ENCODE measurements at places on chromosomes 1 and 21.

- DNase-seq, result no peak
Measured at GRCh38 chr1:30745834-30746208, 11.8 kb downstream of the LAPTM5 start.

GRCh38 chr1:198387587-198387986 lies 152.9 kb downstream of the ATP6V1G3 start:
- no peak for DNase-seq

DNA sequence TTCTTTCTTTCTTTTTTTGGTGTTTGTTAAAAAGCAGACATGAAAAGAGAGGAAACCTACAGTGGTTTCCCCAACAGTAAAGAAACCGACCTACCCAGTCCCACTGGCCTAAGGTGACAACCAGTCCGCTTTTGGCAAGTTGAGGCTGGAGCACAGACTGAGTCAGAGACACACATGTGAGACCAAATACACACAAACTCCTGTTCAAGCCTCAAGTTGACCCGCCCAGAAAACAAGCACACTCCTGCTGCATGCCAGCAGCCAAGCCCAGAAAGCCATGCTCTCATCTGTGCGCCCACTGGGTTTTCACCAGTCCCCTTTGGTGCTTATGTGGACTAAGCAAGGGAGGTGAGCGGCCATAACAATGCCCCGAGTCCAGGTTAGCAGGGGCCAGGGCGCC lies 64.6 kb upstream of the GPR153 start:
- no peak for DNase-seq

DNA sequence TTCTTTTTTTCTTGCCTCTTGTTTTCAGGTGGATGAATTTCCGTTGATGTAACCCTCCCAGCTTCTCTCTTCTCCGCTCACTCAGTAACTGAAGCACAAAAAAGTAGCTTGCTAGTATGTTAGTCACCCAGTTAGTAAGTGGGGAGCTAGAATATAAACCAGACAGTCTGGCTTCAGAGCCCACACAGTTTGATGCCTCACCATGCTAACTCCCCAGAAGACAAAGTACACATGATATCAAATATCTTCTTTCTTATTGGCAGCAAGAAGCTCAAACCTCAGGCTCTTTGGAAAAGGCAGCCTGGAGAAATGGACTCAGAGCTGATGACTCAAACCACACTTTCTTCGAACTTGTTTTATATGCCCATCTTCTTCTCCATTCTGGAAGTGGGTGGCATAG lies 187.5 kb upstream of the PLXNA2 start:
- peak; percentile 76 for DNase-seq

- DNase-seq, result peak; percentile 25
Measured at GRCh38 chr1:6273380-6273891, 12.5 kb upstream of the GPR153 start.

- DNase-seq, result no peak
Measured at GRCh38 chr21:45830221-45830640, 151.3 kb upstream of the COL6A1 start.

DNA sequence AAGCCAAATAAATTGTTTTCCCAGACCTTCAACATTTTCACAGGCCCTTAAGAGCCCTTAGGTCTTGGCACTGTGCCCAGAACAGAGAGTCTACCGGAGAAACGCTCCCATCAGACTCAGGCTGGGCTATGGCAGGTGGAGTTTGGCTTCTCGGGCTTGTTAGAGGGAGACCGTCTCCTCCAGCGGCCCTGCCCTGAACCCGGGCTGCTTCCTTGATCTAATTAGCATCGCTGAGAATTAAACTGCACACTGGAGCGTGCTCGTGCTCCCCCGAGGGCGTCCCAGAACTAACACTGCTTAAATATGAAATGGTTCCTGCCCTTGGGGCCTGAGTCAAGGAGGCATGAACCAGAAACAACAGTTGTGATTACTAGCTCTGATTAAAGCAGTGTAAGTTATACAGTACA lies 634.4 kb downstream of the MATN1 start:
- DNase-seq, result no peak

- no peak for DNase-seq
Measured at GRCh38 chr1:179809506-179810366, 66.6 kb downstream of the FAM163A start.

DNA sequence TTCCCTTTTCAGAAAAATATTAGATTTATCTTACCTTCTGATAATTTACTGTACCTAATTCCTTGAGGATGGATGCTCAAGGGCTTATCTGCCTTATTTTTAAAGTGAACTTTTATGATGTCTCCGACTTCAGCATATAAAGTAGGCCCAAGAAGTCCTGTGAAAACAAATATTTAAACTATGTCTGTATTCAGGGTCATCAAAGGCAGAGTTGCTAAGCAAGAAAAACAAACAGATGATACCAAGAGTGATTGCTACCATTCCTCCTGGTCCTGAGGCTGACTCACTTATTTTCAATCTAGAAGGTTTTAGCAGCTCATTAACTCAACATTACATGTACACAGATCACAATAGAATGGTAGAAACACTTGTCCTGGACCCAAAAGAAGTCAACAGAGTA lies 14.1 kb downstream of the F5 start:
- no peak for DNase-seq

DNA sequence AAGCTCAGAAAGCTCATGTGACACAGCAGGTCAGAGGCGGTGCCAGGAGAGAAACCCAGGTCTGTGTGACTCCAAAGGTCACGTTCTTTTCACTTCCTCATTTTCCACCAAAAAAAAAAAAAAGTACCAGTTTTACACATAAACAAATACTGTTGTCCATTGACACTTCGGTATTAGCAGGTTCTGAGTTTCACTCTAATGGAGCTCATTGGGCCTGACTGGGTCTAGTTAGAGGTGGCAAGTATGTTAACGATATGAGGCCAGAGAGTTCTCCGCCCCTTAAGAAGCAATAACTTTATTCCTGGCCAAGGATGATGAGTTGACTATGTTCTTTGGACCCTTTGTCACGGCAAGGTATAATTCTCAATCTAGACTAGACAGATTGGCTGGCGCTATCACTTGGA lies 30.0 kb upstream of the SDE2 start:
- no peak for DNase-seq

GRCh38 chr1:229621663-229622062 lies 4.3 kb downstream of the TAF5L start:
- DNase-seq, result no peak

- no peak for DNase-seq
Measured at GRCh38 chr1:244851546-244852231, 12.7 kb downstream of the HNRNPU start.

GRCh38 chr1:168759077-168759476 lies 30.1 kb upstream of the DPT start:
- DNase-seq, result no peak

DNA sequence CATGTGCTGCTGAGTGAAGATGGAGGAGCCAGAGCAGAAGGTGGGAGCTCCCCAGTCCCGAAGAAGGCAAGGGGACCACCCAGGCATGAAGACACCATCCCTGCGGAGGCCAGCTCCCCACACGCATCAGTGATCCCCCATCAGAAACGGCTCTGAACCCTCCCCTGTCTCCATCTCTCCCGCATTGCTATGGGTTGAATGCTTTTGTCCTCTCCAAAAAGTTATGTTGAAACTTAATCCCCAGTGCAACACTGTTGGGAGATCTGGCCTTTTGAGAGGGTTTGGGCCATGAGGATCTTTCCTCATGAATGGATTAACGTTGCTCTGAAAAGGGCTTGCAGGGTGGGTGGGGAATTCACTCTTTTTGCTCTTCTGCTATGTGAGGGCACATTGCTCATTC lies 147.6 kb downstream of the AJAP1 start:
- no peak for DNase-seq

DNA sequence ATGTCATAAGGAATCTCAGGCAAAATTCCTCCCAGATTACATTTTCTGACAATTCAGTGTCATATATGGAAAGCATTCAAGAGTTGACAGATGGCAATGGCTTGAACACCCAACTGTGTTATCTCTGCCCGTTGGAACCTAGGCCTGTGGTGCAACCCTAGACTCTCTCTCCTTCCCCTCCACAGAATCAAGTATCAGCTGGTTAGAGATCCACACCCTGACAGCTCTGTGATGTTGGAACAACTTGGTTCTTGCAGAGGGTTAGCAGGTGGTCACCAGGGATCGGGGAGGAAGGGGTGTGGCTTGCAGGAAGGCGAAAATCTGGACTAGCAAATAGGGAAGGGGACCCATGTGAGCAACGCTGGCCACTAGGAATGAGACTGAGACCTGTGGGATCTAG lies 26.3 kb downstream of the PCSK9 start:
- DNase-seq, result no peak

DNA sequence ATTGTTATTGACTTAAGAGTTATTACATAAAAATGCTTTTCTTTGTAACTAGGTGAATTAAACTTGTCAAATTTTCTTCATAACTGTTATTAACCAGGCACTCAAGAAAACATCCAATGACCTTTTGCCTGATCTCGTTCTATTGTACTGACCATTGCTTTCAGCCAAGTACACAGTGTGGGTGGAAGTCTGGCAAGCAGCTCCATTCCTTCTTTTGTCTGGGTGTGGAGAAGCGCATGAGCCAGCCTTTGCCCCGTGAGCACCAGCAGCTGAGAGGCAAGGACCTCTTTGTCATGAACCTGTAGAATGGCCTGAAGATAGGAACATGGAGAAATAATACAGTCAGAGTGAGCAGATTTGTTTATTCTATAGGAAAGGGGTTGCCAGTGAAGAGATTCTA lies 57.5 kb downstream of the IARS2 start:
- DNase-seq, result no peak

DNA sequence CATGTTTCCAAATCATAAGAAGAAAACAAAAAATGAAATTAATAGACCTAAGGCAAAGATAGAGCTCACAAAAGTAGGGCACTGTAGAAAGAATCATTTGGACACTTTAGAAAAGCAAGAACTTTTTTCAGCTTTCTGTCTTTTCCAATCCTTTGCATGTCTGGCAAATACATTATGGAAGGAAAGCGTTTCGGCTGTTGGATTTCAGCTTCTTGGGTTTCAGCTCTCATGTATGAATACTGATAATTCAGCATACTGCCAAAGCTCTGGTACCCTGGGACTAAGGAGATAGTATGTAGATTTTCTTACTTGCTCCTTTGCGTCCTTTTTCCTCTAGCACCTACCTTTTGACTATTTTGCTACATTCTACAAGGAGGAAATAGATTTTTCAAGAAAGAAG lies 375.9 kb downstream of the BRINP3 start:
- DNase-seq, result no peak

DNA sequence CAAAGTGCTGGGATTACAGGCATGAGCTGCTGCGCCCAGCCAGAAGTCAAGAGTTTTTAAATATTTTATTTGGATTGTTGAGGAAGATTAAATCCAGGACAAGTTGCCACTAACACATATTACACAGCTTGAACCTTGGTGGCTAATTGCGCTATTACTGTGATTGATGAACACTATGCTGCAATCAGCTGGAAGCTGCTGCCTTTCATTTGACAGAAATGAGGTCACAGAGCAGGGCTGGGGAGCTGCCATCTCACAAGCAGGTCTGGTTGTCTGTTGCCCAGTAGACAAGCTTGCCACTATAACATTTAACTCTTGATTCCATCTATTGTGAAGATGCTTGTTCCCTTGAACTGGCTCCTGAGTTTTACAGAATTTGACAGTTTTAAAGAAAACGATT lies 37.4 kb upstream of the NRDC start:
- DNase-seq, result no peak

DNA sequence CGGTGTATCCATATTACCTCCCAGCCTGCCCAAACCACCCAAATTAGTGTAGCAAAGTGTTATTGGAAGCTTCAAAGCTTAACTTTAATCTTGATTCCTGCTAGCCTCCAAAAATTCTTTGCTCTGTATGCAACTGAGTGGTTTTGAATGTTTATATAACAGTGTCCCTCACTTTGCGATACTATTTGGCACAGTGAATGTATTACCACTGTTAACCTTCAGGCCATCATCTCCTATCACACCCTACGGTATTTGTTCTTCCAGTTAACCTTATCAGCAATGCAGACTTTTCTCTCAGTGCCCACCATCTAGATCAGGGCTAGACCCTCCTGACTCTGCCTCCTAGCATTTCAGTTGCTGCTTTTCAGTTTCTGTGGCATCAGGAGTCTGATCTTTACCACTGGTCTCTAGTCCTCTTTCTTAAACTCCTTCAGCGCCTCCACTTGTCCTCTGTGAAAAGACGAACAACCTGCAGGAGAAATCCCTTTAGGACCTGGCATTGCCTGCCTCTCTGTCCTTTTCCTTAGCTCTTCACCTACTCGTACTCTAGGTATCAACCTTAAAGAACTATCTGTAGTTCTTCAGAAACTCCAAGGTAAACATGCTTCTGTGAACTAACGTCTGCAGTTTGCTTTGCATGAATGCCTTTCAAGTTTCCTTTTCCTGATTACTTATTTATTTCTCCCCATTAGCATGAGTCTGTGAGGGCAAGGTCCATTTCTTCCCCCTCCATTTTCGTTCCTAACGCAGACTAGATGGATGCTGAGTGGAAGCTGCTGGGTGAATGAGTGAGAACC lies 71.7 kb downstream of the SNX7 start:
- DNase-seq, result no peak

GRCh38 chr1:8462371-8462892 lies 144.5 kb downstream of the SLC45A1 start:
- no peak for DNase-seq
